ENCODE measurements at places on chromosomes 2 and 18.

DNA sequence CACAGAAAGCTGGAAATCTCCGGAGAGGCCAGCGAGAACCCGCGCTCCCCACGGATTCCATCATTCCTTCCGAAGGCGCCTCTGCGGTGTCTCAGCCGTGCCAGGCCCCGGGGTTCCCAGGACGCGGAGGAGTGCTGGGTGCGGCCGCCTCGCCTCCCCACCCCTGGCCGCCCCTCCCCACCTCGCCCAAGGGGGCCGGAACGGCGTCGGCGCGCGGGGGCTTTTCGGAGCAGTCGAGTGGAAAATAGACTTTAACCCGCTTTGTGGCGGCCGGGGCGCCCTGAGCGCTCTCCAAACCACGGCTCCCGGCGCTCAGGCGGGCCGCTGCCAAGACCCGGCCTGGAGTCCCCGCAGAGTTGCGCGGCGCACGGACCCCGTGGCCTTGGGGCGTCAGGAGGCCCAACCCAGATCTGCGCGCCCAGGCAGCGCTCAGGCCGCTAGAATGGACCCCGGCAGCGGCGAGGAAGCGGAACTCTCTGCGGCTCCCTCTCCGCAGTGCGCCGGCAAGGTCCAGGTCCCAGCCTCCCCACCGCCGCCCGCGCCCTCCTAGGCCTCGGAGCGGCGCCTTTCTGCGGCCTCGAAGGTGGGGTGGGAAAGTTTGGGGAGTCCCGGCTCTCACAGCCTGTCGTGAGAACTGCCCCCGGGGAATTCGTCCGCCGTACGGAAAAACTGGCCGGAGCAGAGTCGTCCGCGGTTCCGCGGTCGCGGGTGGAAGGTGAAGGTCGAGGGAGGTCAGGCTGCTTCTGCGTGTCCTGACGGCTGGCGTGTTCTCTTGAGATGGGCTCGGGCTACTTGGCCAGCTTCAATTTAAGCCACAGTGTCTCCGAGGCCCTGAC is 1.2 kb upstream of the EMX1 start:
- DNase-seq = no peak

- no peak for DNase-seq
Measured at GRCh38 chr2:45845566-45845965, 194.1 kb downstream of the PRKCE start.

DNA sequence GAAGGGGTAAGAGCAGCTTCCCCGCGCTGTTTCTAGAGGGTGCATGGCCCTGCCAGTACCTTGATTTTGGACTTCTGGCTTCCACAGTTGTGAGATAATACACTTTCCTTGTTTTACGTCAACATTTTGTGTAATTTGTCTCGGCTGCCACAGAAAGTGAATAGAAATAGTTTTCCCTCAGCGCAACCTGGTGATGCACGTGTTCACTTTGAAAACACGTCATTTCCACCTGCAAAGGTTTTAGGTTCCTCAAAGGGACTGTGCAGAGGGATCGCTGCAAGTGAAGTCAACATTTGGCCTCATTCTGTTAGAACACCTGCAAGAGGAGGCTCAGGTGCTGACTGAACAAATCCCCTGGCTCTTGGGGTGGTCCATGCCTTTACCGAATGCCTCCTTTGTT is 71.7 kb downstream of the LONRF2 start:
- no peak for DNase-seq

GRCh38 chr2:57907411-57907810 is 139.2 kb upstream of the VRK2 start:
- no peak for DNase-seq

GRCh38 chr2:239173301-239173700 is 227.5 kb downstream of the HDAC4 start:
- no peak for DNase-seq

DNA sequence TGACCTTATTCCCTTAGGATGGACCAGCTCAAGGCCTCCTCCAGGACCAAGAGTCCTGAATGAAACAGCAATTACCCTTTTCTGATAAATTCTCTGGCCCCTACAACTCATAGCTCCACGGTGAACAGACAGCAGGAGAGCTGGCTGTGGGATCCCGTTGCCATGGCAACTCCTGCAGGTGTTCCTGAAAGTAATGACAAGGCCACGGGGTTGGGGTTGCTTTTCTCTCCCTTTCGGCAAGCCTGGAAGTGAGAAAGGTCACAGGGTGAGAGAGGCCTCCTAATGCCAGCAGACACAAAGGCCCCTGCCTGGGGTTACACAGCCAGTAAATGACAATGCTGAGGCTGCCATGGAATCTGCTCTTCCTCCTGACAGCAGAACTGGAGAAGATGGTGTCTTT is 403.0 kb downstream of the NBAS start:
- DNase-seq = no peak

DNA sequence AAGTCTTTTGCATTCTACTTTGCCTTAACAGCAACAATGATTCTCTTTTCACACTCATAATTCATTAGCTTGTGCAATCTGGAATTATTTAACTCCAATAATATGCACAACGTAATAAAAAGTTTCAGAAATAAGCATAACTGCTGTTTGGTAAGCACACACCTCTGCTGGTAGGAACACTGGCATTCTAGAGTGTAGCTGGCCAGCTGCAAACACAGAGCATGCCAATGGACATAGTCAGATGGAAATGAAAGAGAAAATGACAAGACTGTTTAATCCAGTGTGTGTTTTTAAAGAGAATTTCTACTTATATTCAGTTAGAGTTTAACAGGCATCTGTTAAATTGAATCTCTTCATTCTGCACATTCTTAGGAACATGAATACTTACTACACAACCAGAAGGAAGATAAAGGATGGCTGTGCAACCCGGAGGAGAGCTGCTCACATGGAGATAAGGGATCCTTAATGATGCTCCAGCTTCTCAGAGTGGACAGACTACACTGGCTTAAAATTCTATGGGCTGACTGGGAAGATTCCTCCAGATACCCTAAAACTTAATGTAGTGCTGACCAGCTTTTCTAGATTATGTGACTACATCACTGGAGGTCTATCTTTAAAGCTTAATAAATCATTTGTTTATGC is 94.6 kb upstream of the CHAC2 start:
- no peak for DNase-seq

DNA sequence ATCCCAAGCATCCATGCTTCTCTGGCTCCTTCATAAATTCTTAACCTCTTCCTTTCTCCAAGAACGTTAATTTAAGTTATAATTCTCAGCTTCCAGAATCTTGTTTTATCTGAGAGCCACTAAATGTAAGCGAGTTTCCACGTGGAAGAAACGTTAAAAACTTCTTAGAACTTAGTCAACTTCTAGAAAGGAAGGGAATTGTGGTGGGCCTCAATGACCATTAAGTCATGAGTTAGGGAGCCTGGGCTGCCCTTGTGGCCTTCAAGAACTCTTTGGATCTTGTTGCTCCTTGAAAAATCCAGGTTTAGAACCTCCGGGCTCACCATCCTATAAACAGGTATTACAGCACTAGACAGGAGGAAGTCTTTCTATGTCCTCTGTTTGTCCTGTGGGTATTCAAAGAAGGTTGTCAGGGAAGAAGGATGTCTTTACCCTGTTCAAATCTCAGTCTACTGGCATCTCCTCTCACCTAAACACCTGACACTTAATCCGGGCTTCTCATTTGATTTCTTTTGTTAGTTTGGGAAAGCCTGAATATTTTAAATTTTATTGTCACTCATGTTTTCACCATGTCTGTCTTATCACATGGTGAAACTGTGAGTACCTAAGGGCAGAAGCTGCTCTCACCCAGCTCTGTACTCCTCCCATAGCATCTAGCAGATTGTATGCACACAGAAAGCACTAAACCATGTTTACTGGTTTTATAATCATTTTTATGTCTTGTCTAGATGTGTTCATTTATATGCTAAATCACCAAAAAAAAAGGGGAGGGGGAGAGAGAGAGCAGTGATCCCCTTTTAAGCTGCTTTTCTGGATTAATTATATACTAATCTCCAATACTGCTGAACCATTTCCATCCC is 6.3 kb downstream of the RND3 start:
- no peak for DNase-seq

GRCh38 chr2:135311268-135311667 is 219.8 kb downstream of the ZRANB3 start:
- no peak for DNase-seq

DNA sequence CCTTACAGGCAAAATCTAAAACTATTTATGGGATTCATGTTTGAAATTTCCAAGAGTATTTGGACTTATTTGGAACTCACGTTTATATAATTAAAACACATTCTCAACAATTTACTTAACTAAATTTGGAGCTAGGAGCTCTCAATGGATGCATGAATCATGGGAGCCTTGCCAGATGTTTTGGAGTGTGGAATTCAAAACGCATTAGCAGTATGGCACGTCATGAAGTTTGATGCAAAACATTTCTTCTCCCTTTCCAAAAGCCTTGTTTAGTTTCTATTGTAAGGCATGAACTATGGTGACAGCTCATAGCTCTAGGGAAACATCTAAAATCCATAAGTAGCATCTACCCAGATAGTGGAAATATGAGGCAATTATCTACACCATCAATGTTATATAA is 701.6 kb downstream of the SATB2 start:
- no peak for DNase-seq

DNA sequence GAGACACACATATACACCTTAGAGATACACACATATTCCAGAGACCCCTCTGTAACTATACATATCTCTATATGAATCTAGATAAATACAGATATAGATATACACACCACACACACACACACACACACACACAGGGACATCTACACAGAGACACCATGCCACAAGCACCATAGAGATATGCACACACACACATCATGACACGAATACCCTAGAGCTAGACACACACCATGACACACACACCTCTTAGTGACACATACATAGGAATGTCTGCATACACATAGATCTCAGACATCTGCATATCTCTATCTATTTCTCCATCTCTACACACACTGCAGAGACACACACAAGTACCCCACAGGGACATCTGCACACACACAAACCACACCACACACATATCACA is 270.0 kb downstream of the CYRIA start:
- DNase-seq = no peak

- no peak for DNase-seq
Measured at GRCh38 chr2:230226051-230226551, 565 bp downstream of the SP140 start.

DNA sequence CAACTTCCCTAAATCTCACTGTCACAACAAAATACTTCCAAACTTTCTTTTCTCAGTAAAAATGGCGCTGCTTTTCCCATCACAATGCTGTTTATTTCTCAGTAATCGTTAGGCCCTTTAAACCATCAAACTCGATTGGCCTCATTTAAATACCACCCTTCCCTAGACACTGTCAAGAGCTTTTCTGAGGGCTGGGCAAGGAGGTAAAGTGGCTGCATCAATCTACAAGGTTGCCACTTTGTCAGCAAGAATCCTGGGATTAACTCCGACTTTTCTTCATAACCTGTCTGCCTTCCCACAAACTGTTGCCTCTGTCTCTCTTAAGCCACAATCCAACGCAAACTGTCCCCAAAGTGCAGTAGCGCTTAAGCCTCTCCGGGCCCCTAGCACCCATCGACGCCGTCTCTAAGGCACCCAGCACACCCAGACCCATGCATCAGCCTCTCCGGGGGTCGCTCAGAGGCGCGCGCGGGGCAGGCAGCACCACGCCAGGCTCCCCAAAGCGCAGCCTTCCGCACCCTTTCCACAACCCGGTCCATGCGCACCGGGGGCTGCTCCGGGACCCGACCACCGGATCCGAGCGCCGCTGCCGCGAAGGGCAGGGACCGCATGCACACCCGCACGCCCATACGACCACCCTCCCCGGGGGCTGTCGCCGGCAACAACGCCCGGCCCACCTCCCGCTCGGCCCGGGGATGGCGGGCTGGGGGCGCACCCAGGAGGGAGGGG is 683 bp downstream of the MBOAT2 start:
- DNase-seq = no peak

- no peak for DNase-seq
Measured at GRCh38 chr2:157178874-157179273, 78.6 kb upstream of the GALNT5 start.

- DNase-seq = no peak
Measured at GRCh38 chr2:212939777-212940531, 211.5 kb downstream of the IKZF2 start.

DNA sequence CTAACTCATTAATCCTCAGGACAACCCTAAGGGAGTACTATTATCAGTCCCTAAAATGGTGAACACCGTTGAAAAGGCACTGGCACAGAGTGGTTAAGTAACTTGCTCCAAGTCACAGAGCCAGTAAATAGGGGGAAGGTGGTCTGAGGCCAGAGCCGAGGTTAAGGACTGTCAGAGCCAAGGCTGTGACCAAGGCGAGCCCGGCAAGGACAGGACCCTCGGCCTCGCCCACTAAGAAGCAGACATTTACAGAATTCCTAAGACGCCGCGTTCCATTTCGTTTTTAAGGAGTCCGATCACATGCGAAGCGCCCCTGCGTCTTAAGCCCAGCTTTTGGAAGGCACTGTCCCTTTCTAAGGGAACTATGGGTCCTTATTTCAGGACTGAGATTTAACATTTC is 1.1 kb downstream of the PDIA6 start:
- DNase-seq = no peak

GRCh38 chr2:101706819-101707177 is 9.3 kb downstream of the MAP4K4 start:
- no peak for DNase-seq

All from stimulated activated CD8-positive, alpha-beta memory T cell treated with anti-CD3 and anti-CD28 coated beads, Interleukin-4, amount 100 ng/mL, for 1 hour (primary cell).